ENCODE measurements at places on chromosomes 3 and 15.

DNA sequence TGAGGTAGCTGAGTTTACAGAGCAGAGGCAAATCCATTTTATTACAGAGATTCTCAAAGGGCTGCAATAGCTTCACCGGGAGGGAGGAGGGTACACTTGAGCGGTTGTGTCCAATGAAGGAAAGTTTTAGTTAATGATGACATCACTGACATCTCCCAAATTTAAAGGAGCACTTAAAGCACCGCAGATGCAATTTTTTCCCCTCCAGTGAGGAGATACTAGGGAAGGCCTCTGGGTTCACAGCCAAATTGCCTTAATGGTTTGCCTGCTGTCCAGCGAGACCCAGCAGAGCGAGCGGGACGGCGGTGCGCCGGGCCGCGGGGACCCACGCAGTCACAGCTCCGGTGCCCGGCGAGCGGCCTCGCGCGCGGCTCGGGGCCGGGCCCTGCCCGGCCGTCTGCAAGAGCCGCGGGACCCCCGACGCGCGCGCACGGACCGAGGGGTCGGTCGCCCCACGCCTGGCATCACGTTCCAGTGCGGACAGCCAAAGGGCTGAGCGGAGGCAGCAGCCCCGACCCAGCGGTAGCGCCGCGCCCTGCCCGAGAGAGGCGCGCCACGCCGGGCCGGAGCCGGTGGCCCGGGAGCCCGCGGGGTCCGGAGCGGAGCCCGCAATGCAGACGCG, 160.5 kb upstream of the CHRNA7 start:
- peak; percentile 34 for DNase-seq

- peak; percentile 5 for DNase-seq
Observed at GRCh38 chr3:97815149-97815917, 6.5 kb upstream of the CRYBG3 start.

GRCh38 chr15:77617476-77618230, 15.1 kb downstream of the LINGO1 start:
- no peak for DNase-seq

DNA sequence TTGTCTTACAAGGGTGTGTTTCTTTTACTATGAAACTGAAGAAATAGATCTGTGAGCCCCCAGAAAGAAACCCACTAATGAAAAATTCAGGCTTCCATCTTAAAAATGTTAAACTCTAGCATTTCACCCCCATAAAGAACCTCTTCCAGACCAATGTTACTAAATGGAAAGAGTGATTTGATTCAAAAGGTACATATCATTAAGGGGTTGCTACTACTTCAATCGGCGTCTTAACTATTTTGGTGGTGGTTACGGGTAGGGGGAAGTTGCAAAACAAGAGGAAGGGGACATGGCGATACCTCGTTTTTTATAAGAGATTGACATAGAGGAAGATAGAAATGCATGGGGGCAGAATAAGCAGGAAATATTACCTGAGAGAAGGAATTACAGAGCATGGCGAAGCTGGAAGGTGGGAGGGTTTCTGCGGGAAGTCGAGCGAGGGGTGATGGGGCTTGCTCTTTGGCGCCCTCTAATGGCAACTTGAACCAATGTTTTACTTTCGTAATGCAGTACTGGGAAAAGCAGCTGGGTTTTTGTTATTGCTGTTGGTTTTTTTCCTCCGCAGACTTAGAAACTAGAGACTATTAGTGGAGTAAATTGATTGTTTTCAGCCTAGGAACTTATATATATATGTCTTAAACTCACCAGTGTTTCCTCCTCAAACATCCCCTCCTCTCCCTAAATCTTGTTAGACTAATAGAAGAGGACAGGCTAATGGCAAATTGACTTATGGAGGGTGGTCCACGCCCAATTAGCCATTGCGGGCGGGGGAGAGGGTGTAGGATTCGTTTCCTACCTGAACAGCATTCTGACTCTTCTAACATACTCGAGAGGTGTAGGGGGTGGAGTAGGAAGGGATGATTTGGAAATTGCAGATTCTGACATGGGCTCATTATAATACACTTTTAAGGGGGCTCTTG, 11.3 kb upstream of the SOX2 start:
- peak; percentile 81 for DNase-seq

GRCh38 chr3:53974324-53974723, 82.7 kb upstream of the SELENOK start:
- DNase-seq = no peak

DNA sequence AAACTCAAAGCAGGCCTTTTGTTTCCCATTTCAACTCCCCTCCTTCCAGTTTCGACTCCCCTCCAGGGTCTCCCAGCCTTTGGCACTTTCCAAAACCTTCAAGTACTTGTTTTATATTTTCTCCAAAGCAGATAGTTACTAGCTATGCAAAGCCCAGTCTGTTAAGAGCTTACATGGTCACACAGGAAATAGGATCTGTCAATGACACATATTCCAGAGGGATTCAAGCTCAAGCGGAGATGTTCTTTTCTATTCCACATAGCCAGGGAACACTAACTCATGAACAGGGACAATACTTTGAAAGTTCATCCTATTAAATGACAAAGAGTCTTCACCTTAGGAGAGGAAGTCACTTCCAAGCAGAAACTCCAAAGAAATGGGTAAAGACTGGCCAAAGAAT, 18.6 kb downstream of the SUCLG2 start:
- no peak for DNase-seq

GRCh38 chr3:57127891-57128518, 37.1 kb downstream of the IL17RD start:
- no peak for DNase-seq

- DNase-seq = no peak
Observed at GRCh38 chr3:44596621-44597020, 11.9 kb downstream of the ZNF660 start.

GRCh38 chr3:29285471-29286071, 4.7 kb downstream of the RBMS3 start:
- DNase-seq = no peak

GRCh38 chr3:128598884-128599664, 51.5 kb downstream of the RPN1 start:
- DNase-seq = no peak

DNA sequence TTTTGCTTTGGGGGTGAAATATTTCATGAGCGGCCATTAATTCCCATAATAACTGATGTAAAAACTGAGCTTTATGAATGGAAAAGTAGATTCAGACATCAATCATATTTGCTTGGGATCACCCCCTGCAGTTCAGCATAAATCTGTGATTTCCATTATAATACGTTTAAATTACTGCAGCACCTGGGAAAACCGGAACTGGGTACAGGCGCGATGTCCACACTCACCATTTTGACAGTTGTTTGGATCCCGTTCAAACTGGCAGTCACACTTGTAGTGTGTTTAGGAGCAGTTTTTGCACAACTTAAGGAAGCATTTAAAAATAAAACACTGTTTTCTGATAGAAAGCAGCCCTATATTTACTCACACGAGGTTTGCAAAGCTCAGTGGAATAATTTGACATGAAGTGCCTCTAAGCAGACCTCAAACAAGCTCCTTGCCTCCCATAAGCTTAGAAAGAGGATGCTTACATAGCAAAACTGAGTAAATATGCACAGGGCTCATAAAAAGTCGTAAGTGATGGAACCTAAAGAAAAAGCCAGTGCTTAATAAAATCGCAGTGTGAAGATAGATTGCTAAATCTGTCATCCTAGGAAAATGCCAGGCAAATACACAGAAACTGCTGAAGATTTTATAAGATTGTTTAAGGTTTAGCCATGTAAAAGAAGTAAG, 377.6 kb downstream of the PTPRG start:
- DNase-seq = no peak

- DNase-seq = peak; percentile 42
Observed at GRCh38 chr3:25831578-25831977, 41.7 kb downstream of the OXSM start.

DNA sequence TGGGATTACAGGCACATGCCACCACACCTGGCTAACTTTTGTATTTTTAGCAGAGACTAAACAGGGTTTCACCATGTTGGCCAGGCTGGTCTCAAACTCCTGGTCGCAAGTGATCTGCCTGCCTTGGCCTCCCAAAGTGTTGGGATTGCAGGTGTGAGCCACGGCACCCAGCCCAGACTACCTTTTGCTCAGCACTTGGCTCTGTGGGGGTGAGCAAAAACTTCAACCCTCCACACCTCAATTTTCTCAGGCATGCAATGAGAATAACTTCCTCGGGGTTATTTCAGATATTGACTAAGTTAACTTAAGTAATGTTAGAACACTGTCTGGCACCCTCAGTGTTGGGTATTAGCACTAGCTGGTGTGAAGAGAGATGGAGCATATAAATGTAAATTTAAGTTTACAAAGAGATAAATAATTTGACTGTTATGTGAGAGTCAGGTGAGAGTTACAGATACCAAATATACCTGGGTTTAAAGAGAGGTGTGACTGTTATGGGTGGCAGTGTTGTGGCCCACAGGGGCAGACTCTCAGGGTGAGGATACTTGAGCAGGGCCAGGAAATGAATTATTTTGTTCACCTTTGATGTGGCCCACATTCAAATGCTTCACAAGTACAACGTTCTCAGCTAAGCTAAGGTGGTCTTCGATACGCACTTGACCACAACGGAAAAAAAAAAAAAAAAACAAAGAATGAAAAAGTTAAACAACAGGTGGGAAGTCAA, 29.0 kb downstream of the CPOX start:
- DNase-seq = no peak

DNA sequence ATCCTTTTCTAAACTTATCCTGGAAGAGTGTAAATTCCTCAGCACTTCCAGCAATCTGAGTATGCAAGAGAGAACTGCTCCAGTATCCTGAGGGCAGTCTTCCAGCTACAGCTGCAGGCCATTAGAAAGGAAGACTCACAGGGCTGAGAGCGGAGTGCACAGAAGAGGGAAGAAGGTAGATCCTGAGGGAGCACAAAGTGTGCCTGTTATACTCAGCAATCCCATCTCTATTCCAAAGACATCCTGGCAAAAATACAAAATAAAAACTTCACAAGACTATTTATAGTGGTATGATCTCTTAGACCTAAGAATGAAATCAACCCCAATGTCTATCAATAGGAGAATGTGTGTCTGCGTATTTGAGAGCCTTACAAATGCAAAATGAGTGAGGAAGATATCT, 292.0 kb downstream of the ZIC1 start:
- no peak for DNase-seq

DNA sequence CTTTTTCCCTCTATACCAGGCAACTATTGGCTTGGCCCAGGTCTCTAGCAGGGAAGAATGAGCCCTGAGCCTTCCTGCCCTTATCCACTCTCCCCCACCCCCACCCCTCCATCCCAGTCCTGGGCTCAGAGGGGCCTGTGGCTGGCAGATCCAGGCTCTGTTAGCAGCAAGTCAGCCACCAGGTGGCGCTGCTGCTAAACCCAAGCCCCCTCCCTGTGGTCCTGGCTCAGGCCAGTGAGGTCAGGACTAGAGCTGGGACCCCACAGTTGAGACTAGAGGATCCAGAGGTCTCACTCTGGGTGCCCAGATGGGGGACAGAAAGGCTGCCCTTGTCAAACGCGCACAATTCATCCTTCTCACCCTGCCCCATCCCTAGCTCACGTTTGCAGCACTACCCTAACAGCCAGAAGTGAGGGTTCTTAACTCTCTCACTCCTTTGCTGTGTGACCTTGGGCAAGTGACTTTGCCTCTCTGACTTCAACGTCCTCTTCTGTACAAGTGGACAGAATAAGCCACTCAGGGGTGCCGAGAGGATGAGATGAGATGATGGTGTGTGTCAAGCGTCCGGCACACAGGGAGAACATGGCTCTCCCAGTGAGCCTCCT, 46.8 kb upstream of the SLC6A1 start:
- DNase-seq = no peak

- DNase-seq = peak; percentile 73
Observed at GRCh38 chr3:63863150-63864007, at the start of the genes ATXN7 and THOC7. TSS of gene ATXN7 (plus strand) at chr3:63863867. CDS start at chr3:63912599, 48,732 bp downstream. TSS of gene THOC7 (minus strand) at chr3:63863805. CDS start at chr3:63863790, 15 bp downstream.

GRCh38 chr3:36837089-36837488, 72.7 kb upstream of the DCLK3 start:
- DNase-seq = no peak

- no peak for DNase-seq
Observed at GRCh38 chr15:63231206-63231605, 41.8 kb downstream of the RAB8B start.

- no peak for DNase-seq
Observed at GRCh38 chr3:102032491-102033383, 183.4 kb downstream of the NFKBIZ start.

DNA sequence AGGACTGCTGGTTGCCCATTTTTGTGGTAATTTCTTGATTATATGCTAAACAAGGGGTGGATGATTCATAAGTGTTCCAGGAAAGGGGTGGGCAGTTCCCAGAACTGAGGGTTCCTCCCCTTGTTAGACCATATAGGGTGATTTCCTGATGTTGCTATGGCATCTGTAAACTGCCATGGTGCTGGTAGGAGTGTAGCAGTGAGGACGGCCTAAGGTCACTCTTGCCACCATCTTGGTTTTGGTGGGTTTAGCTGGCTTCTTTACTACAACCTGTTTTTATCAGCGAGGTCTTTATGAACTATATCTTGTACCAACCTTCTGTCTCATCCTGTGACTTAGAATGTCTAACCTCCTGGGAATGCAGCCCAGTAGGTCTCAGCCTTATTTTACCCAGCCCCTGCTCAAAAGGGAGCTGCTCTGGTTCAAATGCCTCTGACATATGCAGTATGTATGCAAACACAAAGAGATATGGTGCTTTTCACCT, 46.2 kb downstream of the C3orf38 start:
- DNase-seq = no peak

DNA sequence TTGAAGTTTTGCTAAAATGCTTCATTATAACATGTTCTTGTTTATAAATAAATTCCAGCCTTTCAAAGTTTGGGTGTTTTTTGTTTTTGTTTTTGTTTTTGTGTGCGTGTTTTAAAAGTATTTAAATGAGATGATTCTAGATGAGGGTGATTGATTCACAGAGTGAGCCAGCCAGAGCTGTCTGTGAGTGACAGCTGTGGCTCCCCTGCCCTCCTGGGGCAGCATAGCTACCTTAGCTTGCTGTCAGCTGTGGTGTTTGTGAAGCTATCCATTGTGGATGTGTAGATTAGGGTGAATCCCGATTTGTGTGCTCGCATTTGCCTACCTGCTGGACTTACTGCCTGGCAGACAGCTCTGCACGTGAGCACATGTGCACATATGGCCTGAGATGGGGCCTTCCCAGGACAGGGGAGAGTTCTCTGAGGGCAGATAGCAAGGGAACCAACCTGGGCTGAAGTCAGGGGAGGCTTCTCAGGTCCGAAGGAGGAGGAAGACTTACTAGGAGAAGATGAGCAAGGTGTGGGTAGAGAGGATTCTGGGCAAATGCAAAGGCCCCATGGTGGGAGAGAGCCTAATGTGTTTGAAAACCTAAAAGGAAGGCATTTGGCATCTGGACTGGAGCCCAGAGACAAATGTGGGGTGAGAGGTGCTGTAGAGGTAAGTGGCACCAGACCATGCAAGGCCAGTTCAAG, 124.2 kb downstream of the EEFSEC start:
- no peak for DNase-seq

GRCh38 chr3:143165211-143165610, 45.6 kb downstream of the CHST2 start:
- no peak for DNase-seq

DNA sequence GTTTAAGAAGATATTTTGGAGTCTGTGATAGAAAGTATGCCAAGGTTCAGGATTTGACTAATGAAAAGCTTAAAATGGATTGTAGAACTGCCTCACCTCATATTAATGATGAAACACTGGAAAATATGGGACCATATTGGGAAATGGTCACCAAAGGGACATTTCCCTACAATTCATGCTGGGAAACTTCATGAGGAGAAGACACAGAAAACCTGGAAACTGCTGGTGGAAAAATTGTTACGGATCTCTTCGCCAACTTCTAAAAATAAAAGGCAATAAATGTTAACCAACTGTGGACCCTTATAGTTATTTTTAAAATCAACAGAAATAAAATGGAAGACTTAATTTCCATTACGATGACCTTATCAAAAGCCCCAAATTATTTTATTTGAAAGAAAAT, 97.6 kb upstream of the FRMD4B start:
- no peak for DNase-seq
